COR-L47 (cell line): ENCODE measurements at places on chromosomes 13 and 19.

DNA sequence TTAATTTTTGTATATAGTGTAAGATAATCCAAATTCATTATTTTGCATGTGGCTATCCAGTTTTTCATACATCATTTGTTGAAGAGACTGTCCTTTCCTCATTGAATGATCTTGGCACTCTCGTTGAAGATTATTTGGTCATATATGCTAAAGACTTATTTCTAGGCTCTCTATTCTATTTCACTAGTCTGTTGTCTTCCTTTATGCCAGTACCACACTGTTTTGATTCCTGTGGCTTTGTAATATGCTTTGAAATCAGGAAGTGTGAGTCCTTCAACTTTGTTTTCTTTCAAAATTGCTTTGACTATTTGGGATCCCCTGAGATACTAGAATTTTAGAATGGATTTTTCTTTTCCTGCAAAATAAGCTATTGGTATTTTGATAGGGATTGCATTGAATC is 24.5 kb downstream of the FNDC3A start:
- no peak for DNase-seq

DNA sequence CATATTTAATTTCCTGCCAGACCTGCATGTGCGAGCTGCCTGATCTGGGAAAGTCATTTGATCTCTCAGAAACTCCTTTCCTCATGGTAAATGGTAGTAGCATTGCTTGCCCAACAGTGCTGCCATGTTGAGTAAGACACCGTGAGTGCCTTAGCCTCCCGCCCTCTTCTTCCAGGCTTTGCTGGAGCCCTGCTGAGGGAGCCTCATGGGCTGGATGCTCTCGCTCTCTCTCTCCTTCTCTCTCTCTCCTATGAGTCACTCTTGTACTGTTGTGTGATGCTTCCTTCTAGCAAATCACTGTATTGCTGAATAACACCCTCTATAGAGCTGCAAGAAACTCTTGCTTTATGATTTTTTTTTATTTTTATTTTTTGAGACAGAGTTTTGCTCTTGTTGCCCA is 365.5 kb downstream of the UQCRFS1 start:
- DNase-seq: no peak

GRCh38 chr13:45410001-45410400 is 8.2 kb downstream of the SLC25A30 start:
- no peak for DNase-seq

- DNase-seq: no peak
Observed at GRCh38 chr13:108597943-108598342, 31.5 kb upstream of the MYO16 start.

DNA sequence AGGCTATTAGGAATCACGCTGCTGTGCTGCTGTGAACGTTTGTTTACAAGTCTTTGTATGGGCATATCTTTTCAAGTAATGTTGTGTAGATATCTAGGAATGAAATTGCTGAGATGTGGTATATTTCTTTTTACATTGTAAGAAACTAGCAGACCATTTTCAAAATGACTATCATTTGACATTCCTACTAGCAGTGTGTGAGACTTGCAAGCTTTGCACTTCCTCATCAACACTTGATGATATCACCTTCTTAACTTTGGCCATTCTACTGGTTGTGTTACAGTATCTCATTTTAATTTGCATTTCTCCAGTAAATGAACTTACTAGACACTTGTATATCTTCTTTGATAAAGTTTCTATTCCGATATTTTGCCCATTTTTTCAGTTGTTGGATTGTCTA is 12.1 kb downstream of the METTL21C start:
- DNase-seq: no peak

GRCh38 chr13:113783200-113783881 is 24.3 kb downstream of the TMEM255B start:
- no peak for DNase-seq

GRCh38 chr13:97570442-97570841 is 136.5 kb downstream of the RAP2A start:
- DNase-seq: no peak

DNA sequence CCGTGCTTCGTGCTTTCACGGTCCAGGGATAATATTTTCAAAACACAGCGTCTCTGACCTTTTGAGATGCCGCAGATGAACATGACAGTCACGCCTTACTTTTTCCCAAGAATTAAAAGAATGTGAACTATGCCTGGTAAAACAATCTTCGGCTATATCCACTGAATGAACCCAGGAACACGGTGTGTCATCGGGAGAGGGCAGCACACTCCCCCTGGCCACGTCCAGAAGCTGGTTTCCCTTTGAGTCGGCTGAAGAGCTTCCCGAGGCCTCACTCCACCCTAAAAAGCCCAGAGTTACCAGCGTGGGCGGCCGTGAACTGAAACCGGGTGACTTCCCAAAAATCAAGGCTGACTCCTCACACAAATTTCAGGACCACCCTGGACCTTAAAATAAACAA is 22.9 kb upstream of the SHISA2 start:
- no peak for DNase-seq

GRCh38 chr19:45477713-45478453 is 10.1 kb downstream of the FOSB start:
- peak; percentile 75 for DNase-seq

- no peak for DNase-seq
Observed at GRCh38 chr13:80199585-80200292, 141.2 kb downstream of the SPRY2 start.

DNA sequence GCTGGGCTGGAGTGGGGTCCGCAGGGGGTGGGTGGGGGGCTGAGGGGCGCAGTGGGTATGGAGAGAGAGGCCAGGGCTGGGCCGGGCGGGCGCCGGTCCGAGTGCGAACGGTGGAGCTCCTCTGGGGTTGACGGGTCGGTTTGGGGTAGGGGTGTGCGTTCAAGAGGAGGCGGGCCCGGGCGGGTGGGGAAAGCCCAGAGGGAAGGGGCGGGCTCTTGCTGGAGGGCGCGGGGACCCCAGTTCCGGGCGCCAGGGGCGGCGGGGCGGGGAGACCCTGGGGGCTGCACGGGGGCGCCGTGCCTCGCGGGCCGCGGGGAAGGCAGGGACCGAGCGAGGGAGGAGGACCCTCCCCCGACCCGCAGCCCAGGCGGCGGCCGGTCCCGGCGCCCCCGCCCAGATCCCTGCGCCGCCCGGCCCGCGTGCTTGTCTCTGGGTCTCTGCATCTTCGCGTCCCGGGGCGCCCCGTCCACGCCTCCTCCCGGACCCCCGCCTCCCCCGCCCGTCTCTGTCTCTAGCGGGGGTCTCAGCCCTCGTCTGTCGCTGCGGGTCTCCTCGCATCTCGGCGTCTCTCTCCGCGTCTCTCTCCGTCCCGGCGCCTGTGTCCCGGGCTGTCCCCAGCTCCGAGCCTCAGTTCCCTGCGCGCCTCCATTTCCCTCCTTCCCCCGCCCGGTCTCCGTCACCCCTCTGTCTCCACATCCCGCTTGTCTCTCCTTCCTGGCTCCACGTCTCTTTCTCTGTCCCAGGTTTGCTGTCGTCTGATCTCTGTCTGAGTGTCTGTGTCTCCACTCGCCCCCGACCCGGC is 8.3 kb upstream of the SHISA7 start:
- DNase-seq: no peak

DNA sequence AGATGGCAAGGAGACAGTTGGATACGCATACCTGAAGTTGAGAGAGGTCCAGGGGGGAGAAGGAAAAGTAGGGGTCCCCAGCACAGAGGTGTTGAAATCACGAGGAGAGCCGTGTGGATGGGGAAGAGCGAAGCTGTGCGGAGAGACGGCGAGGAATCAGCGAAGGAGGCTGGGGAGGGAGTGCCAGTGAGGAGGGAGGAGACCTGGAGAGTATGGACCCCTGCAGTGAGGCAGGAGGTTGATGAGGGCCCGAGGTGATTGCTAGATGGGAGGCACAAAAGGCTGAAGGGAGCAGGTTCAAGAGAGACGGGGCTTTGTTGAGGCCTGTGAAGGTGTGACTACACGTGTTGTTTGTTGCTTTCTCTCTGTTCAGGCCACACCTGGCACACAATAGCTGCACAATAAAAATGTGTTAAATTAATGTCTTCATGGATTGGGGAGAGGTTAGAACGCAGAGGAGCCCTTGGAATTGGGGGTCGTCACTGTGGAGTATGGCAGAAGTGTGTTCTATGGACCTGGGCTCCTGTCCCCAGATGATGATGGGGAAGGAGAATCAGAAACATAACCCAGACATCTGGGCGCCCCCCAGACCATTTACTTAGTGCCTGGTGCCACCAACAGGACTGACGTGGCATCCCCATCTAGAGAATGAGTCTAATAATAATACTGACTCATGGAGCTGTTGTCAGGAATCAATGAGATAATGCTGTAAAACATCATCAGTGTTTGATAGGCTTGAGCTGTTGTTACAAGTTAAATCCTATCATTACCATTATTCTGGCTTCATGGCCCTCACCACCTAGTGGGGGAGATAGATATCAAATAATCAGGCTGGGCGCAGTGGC is 137.5 kb downstream of the SIPA1L3 start:
- DNase-seq: no peak

- no peak for DNase-seq
Observed at GRCh38 chr13:47112903-47113299, 216.0 kb upstream of the HTR2A start.

DNA sequence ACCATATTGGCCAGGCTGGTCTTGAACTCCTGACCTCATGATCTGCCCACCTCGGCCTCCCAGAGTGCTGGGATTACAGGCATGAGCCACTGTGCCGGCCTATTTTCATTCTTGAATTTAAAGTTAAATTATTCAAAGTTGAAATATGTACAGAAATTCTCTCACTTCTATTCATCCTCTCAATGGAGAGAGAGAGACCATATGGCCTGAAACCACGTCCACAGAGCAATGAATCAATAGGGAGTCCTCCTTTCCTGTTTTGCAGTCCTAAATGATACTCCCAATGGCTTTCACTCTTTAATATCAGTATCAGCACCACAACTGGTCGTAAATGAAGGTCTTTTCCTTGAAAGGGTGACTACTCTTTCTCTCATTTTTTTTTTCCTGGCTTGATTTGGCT is 30.5 kb upstream of the KCTD4 start:
- DNase-seq: no peak

DNA sequence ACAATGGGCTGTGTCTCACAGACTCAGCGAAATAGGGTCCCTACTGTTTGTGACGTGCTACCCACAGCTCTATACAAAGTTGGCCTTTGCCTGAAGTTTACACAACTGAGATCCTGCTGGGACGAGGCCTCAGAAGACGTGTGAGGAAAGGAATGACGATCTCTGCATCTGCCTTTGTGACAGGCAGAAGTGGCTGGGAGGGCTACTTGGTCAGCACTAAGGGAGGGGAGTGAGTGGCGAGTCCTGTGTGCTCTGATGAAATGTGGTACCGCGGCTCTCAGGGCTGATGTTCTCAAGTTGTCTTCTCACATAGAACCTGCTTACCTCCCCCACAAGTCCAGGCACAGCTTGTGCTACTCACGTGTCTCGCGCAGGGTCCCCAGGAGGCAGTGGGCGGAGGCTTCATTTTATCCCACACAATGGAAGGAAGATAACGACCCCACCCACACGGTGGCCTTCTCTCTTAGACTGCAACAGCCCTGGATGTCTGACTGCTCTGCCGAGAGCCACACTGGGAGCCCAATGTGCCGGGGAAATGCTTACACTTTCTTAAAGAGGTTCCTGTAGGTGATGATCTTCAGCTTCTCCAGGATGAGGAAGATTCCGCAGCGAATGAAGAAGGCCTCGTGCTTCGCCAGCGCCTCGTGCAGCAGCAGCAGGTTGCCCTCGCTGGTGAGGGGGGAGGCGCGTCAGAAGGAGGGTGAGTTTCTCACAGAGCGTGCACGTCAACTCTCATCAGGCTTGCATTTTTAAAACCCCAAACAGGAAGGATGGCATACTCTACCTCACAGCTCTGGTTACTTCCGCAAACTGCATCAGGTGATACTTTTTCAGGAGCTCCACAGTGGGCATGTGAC is 21.2 kb downstream of the PROZ start:
- DNase-seq: no peak

- no peak for DNase-seq
Observed at GRCh38 chr13:29081036-29081435, 260.9 kb downstream of the MTUS2 start.

GRCh38 chr19:41699968-41700323 is 8.5 kb upstream of the CEACAM5 start:
- no peak for DNase-seq

- no peak for DNase-seq
Observed at GRCh38 chr13:34038541-34039068, 220.7 kb downstream of the RFC3 start.

GRCh38 chr19:35811317-35812219 is 1.1 kb downstream of the PRODH2 start:
- no peak for DNase-seq

GRCh38 chr19:34556488-34556887 is 74.9 kb downstream of the WTIP start:
- peak; percentile 12 for DNase-seq

DNA sequence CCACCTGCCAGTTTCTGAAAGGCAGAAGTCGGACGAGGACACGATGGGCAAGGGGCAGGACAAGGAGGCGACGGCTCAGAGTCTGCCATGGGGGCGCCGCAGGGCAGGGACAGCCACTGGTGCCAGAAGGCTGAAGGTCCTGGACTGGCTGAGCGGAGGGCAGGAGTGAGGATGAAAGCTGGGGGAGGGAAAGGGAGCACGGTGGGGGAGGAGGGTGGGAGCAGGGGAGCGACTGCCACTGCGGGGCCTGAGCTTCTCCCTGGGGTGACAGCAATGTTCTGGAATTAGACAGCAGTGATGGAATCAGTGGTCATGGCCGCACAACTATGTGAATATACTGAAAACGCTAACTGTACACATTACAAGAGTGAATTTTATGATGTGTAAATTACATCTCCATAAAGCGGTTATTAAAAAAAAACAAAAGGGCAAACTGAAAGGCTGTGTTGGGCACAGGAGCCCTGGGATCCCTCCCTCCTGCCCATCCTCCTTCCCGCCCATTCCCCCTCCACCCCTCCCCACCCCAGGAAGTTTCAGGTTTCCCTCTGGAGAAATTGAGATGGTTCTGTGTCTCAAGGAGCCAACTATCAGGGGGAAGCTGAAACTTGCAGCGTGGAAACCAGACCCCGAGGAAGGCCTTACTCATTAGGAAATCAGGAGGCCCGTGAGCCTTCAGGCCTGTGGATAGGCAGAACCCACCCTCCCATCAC is 15.9 kb downstream of the MLLT1 start:
- no peak for DNase-seq

- no peak for DNase-seq
Observed at GRCh38 chr19:49975051-49975450, 14.1 kb upstream of the SIGLEC11 start.

GRCh38 chr19:18046059-18046718 is 38.2 kb downstream of the ARRDC2 start:
- DNase-seq: no peak

- no peak for DNase-seq
Observed at GRCh38 chr19:38619361-38620174, 580 bp downstream of the EIF3K start.

DNA sequence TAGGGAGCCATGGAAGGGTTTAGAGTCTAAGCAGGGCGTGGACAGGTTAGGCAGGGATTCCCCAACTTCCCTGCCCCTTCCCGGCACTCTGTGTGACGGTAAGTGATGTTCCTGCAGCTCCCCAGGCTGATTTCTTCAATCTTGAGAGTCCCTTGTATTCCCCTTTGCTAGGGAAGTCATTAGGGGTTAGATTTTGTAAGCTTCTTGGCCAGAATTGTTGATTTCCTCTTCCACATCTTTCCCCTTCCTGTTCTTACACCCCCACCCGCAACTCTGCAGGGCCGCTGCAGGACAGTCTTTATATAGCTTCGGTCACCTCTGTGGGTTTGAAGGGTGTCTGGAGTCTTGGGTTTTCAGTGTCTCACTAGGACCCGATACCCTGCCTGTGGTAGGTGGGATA is 10.6 kb upstream of the ADGRE1 start:
- DNase-seq: no peak

GRCh38 chr19:29277102-29277501 is 64.2 kb upstream of the UQCRFS1 start:
- peak; percentile 11 for DNase-seq

GRCh38 chr13:52969373-52969772 is 59.2 kb upstream of the OLFM4 start:
- no peak for DNase-seq

- DNase-seq: peak; percentile 80
Observed at GRCh38 chr19:49570138-49570856, 10.1 kb downstream of the NOSIP start.
